ENCODE measurements at places on chromosomes 13 and 19.

DNA sequence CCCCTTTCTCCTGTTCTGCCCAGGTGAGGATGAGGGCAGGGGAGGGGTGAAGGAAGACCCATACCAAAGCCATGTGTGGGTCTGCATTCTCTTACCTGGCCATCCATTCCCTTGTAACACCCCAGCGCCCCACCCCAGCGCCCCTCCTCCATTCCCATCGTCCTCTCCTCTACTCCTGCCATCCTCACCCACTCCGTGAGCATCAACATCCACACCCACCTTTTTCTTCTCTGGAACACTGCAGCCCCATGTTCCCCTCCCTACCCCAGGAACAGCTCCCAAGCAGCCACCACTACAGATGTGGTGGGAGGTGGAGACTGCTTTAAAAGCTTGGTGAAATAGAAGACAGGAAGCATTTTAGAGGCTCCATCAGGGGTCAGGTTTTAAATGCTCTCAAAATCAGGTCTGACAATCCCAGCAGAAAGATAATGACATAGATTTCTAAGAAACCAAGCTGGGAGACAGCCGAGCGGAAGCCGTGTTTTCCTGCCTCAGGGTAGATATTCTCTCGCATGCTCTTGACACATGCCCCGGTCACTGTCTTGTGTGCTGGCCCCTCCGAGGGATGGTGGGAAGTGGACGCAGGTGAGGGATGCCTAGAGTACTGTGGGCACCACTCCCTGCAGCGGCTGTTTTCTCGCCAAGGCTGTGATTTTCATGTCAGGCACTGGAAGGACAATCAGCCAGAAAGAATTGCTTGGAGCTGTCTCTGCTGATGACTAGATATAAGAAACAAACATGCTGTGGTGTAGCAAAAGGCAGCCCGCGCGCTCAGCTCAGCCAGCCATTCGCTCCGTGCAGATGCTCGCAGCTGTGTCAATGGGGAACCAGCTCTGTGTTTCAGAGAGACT lies 9.8 kb downstream of the MEDAG start:
- DNase-seq = no peak

DNA sequence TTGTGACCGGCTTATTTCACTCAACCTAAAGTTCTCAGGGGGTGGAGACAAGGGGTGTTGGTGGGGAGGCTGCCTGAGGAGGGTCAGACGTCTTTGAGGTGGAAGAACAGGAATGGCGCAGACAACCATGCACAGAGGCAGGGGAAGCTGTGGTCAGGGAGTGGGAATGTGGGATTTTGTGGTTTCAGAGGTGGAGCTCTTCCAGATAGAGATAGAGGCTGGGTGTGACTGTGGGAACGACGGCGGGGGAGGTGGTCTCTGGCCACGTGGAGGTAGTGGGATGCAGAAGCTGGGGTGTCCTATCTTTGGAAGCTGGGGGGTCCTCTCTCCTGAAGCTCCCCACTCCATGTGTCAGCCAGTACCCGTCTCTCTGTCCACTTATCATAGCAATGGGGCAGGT lies 7.8 kb upstream of the KLK14 start:
- no peak for DNase-seq

DNA sequence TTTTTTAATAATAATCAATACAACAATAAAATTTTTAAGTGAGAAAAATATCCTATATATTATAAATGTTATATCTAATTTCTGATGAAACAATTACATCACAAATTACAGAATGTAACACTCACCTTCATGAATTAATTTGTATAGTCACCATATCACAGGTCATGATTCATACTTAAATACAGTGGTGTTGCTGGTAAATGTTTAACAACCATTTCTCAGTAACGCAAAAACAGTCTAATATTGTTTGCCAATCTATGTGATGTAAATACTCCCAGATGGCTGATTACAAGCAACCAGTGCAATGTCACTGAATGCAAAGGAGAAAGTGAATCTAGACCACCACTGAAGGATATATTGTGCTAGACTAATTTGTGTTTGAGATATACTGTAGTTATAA lies 97.5 kb downstream of the DIAPH3 start:
- DNase-seq = no peak

DNA sequence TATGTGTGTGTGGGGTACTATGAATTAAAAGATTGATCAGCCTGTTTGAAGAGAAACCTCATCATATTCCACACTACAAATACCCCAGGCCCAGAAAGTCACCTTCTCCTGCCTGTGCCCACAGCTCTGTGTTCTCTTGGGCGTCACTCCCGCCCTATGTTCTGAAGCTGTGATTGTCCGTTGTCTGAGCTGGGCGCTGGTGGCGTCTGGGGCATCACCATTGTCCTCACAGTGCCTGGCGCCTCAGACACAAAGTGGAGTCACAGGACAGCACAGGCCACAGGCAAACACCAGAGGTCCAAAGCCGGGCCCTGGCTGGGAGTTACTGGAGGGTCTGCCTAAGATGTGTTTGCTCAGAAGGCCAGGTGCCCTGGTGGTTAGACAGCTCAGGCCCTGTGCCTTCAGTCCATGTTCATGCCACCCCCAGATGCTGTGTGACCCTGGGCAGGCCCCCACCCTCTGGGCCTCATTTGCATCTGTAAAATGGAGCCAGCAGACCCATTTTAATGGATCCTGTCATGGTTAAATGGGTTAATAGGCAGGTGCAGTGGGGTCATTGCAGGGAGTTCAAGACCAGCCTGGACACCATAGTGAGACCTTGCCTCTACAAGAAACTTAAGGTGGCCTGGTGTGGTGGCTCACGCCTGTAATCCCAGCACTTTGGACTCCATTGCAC lies 34.5 kb downstream of the DNM2 start:
- peak; percentile 95 for DNase-seq

DNA sequence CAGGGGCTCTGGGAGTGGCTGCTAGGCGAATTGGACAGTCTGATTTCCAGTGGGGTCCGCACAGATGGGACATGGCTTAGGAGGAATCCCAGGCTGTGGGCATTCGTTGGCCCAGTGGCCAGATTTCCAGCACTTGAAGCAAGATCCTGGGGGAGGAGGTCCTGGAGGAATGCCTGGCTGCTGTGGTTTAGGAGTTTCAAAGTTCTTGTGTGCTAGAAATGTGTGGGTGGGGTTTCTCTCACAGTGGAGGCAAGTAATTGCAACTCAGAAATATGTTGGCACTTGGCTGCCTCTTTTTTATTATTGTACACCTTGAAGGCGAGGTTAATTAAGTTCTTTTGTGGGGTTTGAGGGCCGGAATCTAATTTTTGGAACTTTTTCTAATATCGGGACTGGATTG lies 17.1 kb downstream of the IGFL3 start:
- no peak for DNase-seq

DNA sequence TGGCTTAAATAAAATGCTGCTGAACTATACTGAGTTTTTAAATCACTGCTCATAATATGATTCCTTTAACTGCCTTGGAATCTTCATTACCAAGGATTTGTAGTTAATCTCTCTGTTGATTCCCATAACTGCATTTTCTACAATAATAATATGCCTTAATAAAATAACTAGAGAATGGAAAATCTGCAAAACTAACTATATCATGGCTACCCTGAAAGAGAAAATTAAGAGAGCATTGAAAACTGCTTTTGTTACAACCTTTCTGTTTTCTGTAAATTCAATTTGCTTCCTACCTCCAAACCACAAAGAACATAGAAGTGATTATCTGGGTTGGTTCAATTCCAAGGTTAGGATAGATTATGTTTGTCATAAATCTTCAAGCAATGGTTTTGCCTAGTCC lies 202.8 kb upstream of the ATXN8OS start:
- no peak for DNase-seq

DNA sequence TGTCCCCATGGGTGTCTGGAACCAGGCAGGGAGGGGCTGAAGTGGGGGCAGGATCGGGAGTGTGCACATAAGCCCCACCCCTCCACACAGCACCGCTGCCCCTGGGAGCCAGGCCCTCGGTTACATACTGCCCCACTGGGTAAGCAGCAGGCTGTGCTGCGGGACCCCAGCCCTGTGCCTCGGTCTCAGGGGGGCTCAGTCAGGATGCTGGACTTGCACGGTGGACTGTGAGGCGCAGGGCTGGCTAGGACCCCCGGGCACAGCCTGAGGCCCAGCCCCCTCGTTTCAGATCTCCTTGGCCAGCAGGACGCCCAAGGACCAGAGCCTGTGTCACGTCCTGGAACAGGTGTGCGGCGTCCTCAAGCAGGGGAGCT lies 16.3 kb downstream of the MPND start:
- no peak for DNase-seq

GRCh38 chr13:99367106-99367616 lies 60.0 kb upstream of the GPR183 start:
- DNase-seq = no peak

GRCh38 chr19:29506619-29506911 lies 19.2 kb upstream of the VSTM2B start:
- DNase-seq = no peak

GRCh38 chr13:20400774-20401173 lies 124.9 kb downstream of the CRYL1 start:
- DNase-seq = no peak

- no peak for DNase-seq
Observed at GRCh38 chr13:73816702-73817101, 317.5 kb downstream of the KLF12 start.

All from Ammon's horn (tissue), 1 donor.